ENCODE measurements at places on chromosomes 4 and X.

- DNase-seq = no peak
- H3K27me3 ChIP-seq = no peaks in the 10 kb centered on the region
- H3K4me1 ChIP-seq = no peaks in the 10 kb centered on the region
- H3K4me3 ChIP-seq = no peak overlapping the region
Observed at GRCh38 chr4:13700021-13700857, 72.7 kb upstream of the BOD1L1 start.

- H3K27ac ChIP-seq = no peak overlapping the region
- no peak overlapping the region for H3K4me3 ChIP-seq
- H3K27me3 ChIP-seq = no peaks in the 10 kb centered on the region
- DNase-seq = no peak
- H3K4me1 ChIP-seq = peaks cover 2% of the 10 kb centered on the region
Observed at GRCh38 chr4:71411981-71412380, 73.2 kb downstream of the SLC4A4 start.

DNA sequence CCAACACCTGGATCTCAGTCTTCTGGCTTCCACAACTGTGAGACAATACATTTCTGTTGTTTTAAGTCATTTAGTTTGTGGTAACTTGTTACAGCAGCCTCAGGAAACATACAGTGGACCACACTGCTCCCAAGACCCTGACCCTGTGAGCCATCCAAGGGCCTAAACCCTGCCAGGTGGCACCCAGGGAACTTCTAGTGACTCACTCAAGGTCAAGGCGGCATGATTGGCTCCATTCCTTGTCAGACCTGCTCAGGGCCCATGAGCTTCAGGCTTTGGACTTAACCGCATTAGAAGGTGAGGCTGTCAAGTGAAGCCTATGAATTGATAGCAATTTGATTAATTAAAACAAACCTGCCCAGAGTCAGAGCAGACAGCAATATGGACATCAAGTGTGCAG is 165.7 kb upstream of the MAMLD1 start:
- peaks cover 2% of the 10 kb centered on the region for H3K27me3 ChIP-seq
- no peaks in the 10 kb centered on the region for H3K36me3 ChIP-seq
- no peak for DNase-seq
- H3K4me1 ChIP-seq = no peaks in the 10 kb centered on the region

GRCh38 chrX:9635803-9636202 is 129.8 kb downstream of the GPR143 start:
- no peak for DNase-seq
- no peaks in the 10 kb centered on the region for H3K27me3 ChIP-seq
- H3K4me3 ChIP-seq = no peak overlapping the region
- no peak overlapping the region for H3K27ac ChIP-seq

- no peaks in the 10 kb centered on the region for H3K4me1 ChIP-seq
- H3K27ac ChIP-seq = no peak overlapping the region
- H3K27me3 ChIP-seq = peaks cover 2% of the 10 kb centered on the region
- H3K4me3 ChIP-seq = no peak overlapping the region
- no peak for DNase-seq
Observed at GRCh38 chrX:98379134-98379533, 1495.4 kb downstream of the RPA4 start.

GRCh38 chrX:17336377-17336776 is 38.6 kb upstream of the NHS start:
- no peak for DNase-seq
- no peaks in the 10 kb centered on the region for H3K27me3 ChIP-seq
- no peaks in the 10 kb centered on the region for H3K36me3 ChIP-seq
- no peak overlapping the region for H3K4me3 ChIP-seq
- no peaks in the 10 kb centered on the region for H3K4me1 ChIP-seq

DNA sequence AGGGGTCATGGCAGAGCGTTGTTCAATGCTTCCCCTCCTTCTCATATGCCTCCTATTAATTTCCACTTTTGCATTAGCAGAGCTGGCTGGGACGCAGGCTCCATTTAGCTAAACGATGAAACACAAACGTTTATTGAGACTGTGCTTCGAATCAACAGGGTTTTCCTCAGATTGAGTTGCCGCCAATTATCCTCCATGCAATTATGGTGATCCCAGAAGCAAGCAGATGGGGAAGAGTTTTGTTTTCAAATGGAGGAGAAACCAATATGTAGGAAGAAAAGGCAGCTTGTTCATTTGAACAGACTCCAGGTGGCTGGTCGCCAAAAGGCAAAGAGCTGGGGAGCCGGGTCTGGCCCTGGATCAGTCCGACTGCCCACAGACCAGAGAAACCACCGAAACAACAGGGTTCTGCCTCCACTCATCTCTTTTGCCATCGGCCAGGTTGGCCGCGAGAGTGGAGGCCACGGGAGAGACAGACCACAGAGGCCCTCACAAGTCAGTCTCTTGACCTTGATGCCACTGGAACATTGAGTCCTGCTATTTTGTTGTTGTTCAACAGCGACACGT is 184.8 kb downstream of the GBA3 start:
- H3K27ac ChIP-seq = no peak overlapping the region
- H3K4me1 ChIP-seq = no peaks in the 10 kb centered on the region
- H3K4me3 ChIP-seq = no peak overlapping the region
- no peaks in the 10 kb centered on the region for H3K36me3 ChIP-seq

DNA sequence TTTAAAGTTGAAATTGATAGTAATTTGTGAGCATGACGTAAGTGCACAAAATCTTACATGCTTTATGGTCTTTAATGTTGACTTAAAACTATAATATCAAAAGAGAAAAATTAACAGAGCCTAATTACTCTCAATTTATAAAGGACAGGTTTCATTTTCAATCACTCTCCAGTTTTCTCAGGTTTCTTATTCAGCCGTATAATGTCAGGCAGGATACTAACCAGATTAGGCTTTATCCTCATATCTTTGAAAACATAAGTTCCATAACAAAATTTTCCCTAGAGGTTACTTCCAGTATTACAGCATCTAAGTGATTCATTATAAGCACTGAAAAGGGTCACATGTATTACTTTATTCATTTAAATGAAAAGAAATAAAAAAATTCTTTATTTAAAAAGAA is 492.1 kb downstream of the PACRGL start:
- no peaks in the 10 kb centered on the region for H3K36me3 ChIP-seq
- no peak overlapping the region for H3K27ac ChIP-seq
- no peak for DNase-seq

GRCh38 chr4:83228231-83228630 is 56.4 kb downstream of the COQ2 start:
- peaks cover 6% of the 10 kb centered on the region for H3K4me1 ChIP-seq
- no peaks in the 10 kb centered on the region for H3K27me3 ChIP-seq
- H3K4me3 ChIP-seq = no peak overlapping the region
- DNase-seq = no peak

DNA sequence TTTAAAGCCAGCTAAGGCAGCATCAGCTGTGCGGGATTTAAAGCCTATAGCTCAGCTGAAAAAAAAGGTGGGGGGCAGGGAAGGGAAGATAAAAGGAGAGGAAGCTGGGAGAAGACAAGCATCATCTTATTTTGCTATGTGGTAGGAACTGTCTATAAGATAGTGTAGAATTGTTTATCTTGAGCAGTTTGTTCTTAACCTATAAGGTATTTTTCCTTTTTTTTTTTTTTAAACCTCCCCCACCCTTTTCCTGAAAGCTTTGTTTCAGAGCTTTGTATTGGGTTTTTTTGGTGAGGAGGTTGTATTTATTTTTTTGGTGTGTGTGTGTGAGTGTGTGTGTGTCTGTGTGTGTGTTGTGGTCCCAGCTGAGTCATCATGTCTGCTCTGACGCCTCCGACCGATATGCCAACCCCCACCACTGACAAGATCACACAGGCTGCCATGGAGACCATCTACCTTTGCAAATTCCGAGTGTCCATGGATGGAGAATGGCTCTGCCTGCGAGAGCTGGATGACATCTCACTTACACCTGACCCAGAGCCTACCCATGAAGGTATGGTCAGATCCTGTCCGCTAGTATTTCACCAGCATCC is 531 bp downstream of the RUFY3 start:
- no peaks in the 10 kb centered on the region for H3K27me3 ChIP-seq
- no peak overlapping the region for H3K27ac ChIP-seq
- H3K36me3 ChIP-seq = no peaks in the 10 kb centered on the region
- peaks cover 13% of the 10 kb centered on the region for H3K4me1 ChIP-seq
- no peak for DNase-seq
- peak overlapping the region; percentile 25 for H3K4me3 ChIP-seq

- DNase-seq = no peak
- peaks cover 4% of the 10 kb centered on the region for H3K36me3 ChIP-seq
- H3K4me1 ChIP-seq = no peaks in the 10 kb centered on the region
Observed at GRCh38 chr4:184775854-184776555, 42.1 kb upstream of the CENPU start.

DNA sequence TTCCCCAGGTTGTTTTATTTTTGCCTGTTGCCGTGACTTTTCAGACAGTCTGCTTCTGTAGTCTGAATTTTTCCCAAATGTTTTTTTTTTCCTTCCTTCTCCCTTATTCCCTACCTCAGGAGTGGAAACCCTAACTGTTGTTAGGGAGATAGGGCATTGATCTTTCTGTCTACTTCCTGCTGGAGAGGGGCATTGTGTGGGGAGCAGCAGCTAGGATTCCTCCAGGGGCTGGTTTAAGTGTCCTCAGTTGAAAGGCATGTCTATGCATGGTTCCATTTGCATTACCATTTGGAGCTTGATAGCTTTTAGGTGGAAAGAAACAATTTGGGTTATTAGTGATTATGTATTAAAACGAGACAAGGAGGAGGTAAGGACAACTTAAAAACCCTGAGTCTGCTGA is 383.9 kb downstream of the DCAF12L2 start:
- peaks cover 3% of the 10 kb centered on the region for H3K4me1 ChIP-seq
- DNase-seq = no peak
- H3K27ac ChIP-seq = peak overlapping the region; percentile 50
- no peak overlapping the region for H3K4me3 ChIP-seq

- no peak overlapping the region for H3K4me3 ChIP-seq
- no peak overlapping the region for H3K27ac ChIP-seq
- H3K27me3 ChIP-seq = peaks cover 1% of the 10 kb centered on the region
Observed at GRCh38 chr4:45580334-45580733, 543.5 kb downstream of the GABRG1 start.

DNA sequence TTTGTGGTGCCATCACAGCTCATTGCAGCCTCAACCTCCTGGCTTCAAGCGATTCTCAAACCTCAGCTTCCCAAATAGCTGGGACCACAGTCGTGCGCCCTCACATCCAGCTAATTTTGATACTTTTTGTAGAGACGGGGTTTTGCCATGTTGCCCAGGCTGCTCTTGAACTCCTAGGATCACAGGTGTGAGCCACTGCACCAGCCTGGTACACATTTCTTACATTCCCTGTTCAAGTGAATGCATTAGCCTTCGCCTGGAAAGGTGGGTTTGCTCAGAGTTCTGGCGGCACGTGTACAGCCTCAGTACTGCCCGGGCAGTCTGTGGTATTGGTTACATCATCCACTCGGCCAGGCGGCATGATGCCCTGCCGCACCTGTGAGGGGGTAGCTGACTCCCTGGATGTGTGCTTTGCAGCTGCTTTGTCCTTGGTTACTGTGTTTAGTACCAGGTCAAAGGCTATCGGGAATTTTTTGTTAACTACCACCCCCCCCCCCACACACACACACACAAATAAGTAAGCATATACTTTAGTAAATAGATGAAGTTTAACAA is 57.1 kb downstream of the TNIP2 start:
- peaks cover 45% of the 10 kb centered on the region for H3K36me3 ChIP-seq
- H3K27ac ChIP-seq = no peak overlapping the region
- DNase-seq = no peak
- no peak overlapping the region for H3K4me3 ChIP-seq
- H3K4me1 ChIP-seq = no peaks in the 10 kb centered on the region

DNA sequence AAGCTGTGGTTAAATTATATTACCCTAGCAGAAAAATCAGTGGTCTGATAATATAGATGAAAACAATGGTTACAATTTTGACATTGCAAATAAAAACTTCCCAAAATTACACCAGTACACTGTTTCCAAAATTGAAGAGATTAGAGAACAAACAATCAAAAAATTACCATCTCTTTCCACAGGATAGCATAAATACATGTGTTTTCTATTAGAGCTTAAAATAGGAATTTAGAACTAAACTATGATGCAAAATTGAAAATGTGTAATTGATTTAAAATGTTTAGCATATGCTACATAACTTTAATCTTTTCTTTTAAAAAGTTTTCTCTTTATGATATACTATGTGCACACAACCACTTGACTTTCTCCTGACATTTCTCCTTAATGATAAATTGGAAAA is 6.7 kb downstream of the EDNRA start:
- H3K27me3 ChIP-seq = no peaks in the 10 kb centered on the region
- no peaks in the 10 kb centered on the region for H3K36me3 ChIP-seq
- no peaks in the 10 kb centered on the region for H3K4me1 ChIP-seq
- no peak overlapping the region for H3K27ac ChIP-seq

GRCh38 chr4:155450676-155451075 is 73.9 kb upstream of the MAP9 start:
- peaks cover 5% of the 10 kb centered on the region for H3K4me1 ChIP-seq
- H3K27ac ChIP-seq = no peak overlapping the region
- H3K36me3 ChIP-seq = no peaks in the 10 kb centered on the region
- no peak for DNase-seq
- H3K4me3 ChIP-seq = no peak overlapping the region

DNA sequence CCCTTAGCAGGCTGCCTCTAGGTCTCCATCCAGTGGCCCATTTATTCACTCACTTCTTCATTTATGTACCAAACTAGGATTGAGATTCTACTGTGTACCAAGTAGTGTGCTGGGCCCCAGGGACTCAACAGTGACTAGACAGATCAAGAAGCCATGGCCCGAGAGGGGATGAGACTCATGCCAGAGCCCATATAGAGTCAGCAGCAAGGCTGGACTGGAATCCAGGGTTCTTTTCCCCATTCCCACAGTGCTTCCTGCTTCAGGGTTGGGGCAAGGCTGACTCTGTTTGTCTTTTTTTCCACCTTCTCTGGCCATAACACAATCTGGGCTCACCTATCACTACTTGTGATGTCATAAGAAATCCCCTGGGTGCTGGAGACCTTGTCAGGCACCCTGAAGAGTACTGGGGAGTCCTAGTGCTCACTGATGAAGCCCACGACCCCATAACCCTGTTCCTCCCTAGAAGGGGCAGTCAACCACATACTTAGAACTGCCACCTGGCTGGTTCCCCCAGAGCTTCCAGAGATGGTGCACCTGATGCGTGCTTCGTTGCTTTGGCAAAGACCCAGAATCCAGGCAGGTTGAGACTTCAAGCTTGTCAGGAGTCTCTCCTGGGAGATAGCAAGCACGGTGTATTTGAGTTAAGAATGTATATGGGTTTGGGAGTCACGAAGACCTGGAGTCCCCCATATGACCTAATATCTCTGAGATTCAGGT is 6.2 kb downstream of the RTL5 start:
- H3K4me3 ChIP-seq = peak overlapping the region; percentile 21
- H3K4me1 ChIP-seq = peaks cover 76% of the 10 kb centered on the region
- H3K27me3 ChIP-seq = peaks cover 6% of the 10 kb centered on the region
- no peak for DNase-seq
- peak overlapping the region; percentile 95 for H3K27ac ChIP-seq

DNA sequence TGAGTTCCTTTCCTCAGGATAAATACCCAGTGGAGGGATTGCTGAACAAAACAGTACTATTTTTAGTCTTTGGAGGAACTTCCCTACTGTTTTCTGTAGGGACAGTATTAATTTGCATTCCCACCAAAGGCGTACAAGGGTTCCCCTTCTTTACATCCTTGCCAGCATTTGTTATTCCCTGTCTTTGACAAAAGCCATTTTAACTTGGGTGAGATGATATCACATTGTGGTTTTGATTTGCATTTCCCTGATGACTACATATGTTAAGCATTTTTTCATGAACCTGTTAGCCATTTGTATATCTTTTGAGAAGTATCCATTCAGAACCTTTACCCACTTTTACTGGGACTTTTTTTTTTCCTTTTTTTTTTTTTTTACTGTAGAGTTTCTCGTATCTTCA is 126.2 kb upstream of the ANXA10 start:
- no peaks in the 10 kb centered on the region for H3K36me3 ChIP-seq
- no peak for DNase-seq
- no peaks in the 10 kb centered on the region for H3K27me3 ChIP-seq
- no peaks in the 10 kb centered on the region for H3K4me1 ChIP-seq
- no peak overlapping the region for H3K27ac ChIP-seq
